ENCODE measurements at places on chromosomes 3 and 15. TPM values are rescaled to one million over a fixed set of nuclear protein-coding genes. Genes with fewer than 3 reads are reported as not detected.

- DNase-seq = no peak
Observed at GRCh38 chr3:123993818-123994217, 1.9 kb upstream of the ROPN1 start.

GRCh38 chr3:47586746-47587145 is 8.1 kb upstream of the CSPG5 start:
- no peak for DNase-seq

DNA sequence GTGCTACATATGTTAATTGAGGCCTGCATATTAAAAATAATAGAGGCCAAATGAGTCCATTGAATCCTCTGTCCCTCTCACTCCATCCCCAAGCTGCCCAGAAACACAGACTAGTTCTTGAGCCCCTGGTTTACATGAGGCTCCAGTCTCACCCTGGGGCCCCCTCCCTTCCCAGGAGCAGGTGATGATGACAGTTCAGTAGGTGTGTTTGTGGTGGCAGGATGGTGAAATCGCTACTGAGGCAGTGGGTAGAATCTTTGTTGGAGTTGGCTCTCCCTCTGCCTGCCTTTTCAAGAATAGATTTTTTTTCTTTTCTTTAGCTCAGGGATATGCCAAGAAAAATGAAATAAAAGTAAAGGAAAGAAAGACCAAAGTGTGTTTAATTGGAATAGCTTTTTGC is 288.7 kb downstream of the EPHB1 start:
- no peak for DNase-seq

TMEM40 gene
- 2.6 TPM for total RNA-seq

DNA sequence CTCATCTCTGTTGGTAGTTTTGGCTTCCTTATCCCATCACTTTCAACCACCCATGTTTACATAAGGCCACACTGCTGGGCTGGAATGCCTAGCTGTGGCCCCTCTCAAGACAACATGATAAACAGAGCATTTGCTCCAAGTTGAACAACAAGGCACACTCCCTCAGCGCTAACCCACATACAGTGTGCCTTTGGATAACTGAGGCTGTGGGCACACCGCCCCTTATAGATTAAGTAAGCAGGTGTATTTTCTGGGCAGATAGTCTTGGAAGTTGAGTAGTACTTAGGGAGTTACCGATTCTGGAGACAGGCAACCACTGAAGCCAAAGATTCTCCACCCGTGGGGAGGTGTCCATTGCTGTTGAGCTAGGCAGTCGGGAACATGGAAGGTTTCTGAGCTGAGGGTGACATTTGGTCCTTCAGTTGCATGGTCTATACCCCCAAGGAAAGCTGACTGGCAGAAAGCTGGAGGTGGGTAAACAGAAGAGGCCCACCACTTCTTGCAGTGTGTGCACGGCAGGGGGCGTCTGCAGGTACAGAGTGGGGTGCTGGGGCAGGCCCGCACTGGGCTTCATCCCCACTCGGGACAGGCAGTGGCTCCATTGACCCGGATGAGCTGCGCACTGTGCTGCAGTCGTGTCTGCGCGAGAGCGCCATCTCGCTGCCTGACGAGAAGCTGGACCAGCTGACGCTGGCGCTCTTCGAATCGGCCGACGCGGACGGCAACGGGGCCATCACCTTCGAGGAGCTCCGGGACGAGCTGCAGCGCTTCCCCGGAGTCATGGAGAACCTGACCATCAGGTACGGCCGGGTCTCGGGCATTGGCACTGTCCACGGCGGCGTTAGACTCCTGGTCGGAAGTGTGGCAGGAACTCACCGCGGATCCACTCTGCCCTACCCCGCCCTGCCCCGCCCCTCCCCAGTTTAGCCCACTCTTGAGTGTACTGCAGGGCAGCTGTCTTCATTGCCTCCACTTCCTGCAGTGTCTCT is 16.8 kb downstream of the NOX5 start:
- peak; percentile 19 for DNase-seq

- DNase-seq = no peak
Observed at GRCh38 chr3:60461267-60461666, 790.0 kb downstream of the FHIT start.

- DNase-seq = no peak
Observed at GRCh38 chr3:22349215-22349851, 598.3 kb upstream of the ZNF385D start.

DNA sequence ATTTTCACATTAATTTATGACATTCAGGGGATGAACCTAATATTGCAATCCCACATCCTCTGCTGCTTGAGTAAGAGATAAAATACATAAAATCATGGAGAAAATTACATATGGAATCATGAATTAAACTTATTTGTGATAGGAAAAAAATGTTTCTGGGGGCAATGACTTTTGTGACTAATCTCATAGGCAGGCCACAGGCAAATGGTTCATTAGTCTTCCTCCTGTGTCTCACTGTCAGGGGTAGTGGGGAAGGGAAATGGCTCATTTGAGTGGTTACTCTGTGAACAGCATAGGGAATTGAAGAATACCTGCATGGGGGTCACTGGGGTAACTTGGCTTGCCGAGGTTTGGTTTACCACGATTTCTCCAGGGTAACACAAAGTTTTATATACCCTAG is 72.0 kb downstream of the TFG start:
- DNase-seq = no peak

CCDC9B gene
- 115 TPM for total RNA-seq

BUB1B gene
- total RNA-seq = 0.77 TPM

- no peak for DNase-seq
Observed at GRCh38 chr15:43250785-43251184, 15.9 kb downstream of the TGM5 start.

DNA sequence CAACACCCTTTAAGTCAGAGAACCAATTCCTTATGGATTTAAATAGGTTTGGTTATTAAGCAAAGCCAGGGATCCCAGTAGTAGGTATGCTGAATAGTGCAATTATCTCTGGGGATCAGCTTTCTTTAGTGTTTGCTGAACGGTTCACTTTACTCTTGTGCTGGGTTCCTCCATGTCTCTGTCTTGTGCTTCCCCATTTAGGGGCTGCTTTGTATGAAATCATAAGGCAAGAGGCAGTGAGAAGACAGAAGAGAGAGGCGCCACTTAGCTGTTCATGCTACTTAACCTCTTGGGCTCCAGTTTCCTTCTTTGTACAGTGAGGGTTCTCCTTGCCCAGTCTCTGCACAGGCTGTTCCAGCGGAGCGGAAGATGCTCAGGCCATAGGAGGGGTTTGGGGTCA is 3.5 kb downstream of the ST6GAL1 start:
- no peak for DNase-seq

GRCh38 chr3:159929171-159930141 is 59.2 kb upstream of the IL12A start:
- DNase-seq = peak; percentile 62

GRCh38 chr3:107904536-107905066 is 186.2 kb downstream of the CD47 start:
- no peak for DNase-seq

DNA sequence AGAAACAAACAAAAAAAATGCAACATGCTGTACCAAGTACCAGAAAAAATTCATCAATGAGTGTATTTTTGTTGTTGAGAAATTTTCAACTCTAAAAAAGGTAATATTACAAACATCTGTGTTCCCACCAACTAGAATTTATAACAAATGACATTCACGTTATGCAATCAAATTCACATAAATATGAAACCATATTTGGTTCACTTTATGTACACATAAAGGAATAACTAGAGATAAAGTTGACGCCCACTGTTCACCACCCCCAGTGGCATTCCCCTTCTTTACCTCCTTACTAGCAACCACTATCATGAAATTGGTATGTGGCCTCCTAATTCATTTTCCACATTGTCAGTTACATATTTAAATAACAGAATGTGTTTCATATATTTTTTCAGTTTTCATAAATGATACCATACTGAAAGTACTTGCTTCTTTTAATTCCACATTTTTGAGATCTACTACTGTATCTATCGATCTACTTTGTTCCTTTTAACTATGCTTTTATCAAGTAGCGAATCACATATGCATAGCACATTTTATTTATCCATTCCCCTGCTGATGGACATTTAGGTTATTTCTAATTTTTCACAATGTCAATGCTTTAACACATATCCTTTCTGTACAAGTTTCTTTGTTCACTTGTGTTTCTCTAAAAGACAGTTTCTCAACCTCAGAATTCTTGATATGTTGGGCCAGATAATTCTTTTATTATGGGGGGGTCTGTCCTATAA is 34.5 kb downstream of the TBC1D5 start:
- no peak for DNase-seq

GRCh38 chr3:129593230-129593594 is 13.3 kb downstream of the PLXND1 start:
- no peak for DNase-seq

DNA sequence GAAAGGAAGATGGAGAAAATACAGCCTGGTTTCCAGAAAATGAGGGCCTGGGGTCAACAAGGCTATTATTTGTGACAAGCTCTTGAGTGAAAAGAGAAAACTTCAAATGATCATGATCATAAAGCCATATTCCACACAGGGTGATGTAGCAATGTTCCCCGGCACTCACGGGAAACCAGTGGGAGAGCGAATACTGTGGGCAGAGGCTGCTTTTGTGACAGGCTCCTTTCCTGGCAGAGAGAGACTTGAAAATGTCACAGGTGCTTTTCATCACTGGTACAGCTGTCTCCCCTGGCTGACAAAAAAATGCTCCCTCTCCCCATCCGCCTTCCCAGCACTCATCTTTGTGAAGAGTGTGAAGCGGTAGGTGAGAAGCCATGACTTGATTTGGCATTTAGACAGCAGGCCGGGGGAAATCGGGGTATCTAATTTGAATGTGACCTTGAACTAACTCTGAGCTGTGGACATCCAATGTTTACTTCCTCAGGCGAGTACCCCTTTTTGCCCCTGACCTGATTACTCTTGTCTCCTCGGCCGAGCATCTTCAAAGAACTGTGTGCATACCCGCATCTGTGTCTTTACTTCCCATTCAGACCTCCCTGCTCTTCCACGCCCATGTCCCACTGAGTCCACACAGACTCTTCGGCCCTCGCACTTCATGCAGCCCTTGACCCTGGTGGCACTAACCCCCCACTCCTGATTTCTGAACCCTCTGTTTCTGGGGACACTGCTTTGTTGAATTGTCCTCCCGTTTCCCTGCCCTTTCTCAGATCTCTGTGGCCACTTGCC is 23.2 kb downstream of the CA12 start:
- no peak for DNase-seq

- peak; percentile 48 for DNase-seq
Observed at GRCh38 chr3:47163169-47164006, 525 bp downstream of the SETD2 start.

DNA sequence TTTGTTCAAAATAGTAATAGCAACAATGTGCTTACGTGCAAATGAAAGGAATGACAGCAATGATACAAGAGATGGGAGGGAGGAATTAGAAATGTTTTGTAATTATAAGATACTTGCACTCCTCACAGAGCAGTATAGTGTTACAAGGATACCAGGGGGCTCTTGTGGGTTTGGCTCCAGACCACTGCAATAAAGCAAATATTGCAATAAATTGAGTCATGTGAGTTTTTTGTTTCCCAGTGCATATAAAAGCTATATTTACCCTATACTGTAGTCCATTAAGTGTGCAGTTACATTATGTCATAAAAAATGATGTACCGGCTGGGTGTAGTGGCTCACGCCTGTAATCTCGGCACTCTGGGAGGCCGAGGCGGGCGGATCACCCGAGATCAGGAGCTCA is 864.3 kb downstream of the NSUN3 start:
- DNase-seq = no peak

DNA sequence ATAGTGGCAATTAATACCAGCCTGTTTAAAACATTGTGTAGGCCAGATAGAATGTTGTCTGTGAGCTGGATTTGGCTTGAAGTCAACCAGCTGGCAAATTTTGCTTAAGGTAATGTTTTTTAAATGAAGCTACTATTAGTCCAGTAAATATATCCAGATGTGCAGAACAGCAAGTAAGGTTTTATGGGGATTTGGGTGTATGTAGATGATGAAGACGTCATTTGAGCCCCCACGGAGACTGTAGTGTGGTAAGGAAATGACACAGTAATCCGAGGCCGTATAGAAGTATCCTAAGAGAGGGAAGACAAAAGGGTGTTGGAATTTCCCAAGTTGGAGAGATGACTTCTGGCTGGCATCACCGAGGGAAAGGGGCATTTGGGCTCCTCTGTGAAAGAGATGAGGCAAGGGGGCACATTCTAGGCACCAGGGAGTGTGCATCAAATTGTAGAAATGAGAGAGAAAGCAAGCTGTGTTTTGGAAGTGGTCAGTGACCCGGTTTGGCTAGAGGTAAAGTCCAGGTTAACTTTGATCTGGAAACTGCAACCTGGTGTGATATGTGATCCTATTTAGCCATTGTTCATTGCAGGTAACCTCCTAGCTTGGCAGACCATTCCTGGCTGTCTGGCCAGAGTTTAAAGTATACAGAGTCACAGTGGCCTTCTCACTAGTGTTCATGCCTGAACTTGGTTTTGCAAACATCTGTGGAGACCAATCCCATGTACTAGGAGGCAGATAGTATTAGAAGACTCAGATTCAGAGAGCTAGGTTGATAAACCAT is 104.2 kb downstream of the ITPR1 start:
- DNase-seq = no peak

GRCh38 chr15:63198371-63199250 is 9.2 kb downstream of the RAB8B start:
- DNase-seq = no peak

- no peak for DNase-seq
Observed at GRCh38 chr15:70153921-70154717, 56.4 kb upstream of the TLE3 start.

TMOD2 gene
- total RNA-seq = 4.8 TPM

Data from heart right ventricle (tissue), 16 donors.